ENCODE measurements at places on chromosomes 11 and 22.

- DNase-seq, result no peak
These were observed 321.1 kb downstream of the MN1 start for GRCh38 chr22:27480487-27480886.

DNA sequence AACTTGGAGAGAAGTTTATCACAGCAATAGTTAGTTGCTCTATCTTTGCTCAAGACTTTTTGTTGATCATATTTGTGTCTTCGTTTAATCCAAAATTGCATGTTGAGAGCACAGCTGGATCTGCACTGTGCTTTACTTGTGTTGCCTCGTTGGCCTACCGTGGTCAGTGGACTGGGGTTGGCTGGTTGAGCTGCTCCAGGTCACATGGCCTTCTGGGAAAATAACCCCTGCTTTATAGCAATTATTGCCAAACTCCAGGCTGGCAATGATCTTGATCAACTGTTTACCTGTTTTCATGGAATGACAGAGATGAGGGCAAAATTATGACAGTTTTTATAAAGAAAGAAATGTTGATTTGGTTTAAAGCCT, 5.7 kb upstream of the PLET1 start:
- no peak for DNase-seq

DNA sequence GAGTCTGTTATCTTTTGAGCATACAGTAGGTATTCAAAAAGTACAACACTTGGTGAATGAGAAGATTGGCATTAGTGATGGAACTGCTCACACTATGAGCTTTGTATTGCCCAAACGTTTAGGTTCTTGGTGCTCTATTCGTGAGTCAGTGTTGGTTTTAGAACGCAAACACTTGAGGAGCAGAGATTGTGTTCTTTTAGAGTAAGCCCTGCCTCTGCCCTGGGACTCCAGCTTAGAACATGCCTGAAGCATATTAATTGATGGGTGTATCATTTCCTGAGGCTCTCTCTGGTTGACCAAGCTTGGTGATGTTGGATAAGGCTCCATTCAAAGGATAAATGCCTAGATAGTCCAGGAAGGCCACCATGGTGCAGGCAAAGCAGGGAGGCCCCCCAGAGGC, 10.9 kb downstream of the MTNR1B start:
- no peak for DNase-seq

- DNase-seq, result no peak
These were observed 35.0 kb downstream of the SGSM3 start for GRCh38 chr22:40405178-40406062.

DNA sequence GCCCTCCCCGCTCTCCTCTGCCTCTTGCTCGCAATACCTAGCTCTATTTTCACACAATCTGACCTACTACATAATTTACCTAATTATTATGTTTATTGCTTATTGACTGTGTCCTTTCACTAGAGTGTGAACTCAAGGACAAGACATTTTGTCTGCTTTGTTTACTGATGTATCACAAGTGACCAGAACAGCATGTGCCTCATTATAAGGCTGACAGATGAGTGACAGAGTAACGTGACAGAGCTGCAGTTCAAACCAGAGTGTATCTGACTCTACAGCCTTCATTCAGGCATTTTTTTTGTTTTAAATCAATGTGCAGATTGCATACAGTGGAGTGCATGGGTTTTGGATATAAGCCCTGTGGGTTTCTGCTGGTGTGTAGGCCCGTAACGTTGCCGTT, 82.0 kb upstream of the RAB1B start:
- no peak for DNase-seq

GRCh38 chr11:20029193-20029592, 131.1 kb downstream of the DBX1 start:
- no peak for DNase-seq

- no peak for DNase-seq
These were observed 44.7 kb upstream of the SERPIND1 start for GRCh38 chr22:20729194-20729593.

- DNase-seq, result no peak
These were observed 14.3 kb upstream of the LINC01488 start for GRCh38 chr11:69467196-69467595.

- DNase-seq, result no peak
These were observed 25.6 kb upstream of the RRM1 start for GRCh38 chr11:4068962-4069361.

- DNase-seq, result no peak
These were observed 1.3 kb upstream of the ZDHHC8 start for GRCh38 chr22:20130319-20130718.

GRCh38 chr22:25362883-25363240, 143.4 kb downstream of the CRYBB2 start:
- no peak for DNase-seq

DNA sequence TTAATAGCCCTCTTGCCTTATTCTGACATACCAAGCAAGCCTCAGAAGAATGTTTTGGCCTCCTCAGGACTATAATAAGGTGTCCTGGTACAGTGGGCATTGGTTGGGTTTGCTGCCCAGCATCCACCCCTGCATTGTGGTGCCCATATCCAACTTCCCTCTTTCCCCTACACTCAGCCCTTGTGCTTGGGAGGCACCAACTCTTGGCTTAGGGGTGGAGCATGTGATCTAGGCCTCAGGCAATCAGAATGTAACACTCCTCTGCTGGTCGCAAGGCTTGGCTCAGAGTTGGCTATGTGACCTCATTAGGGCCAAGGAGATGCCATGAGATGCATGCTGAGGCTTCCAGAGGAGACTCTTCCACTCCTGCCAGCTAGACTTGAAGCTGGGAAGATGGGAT, 123.0 kb downstream of the CSNK2A3 start:
- no peak for DNase-seq

DNA sequence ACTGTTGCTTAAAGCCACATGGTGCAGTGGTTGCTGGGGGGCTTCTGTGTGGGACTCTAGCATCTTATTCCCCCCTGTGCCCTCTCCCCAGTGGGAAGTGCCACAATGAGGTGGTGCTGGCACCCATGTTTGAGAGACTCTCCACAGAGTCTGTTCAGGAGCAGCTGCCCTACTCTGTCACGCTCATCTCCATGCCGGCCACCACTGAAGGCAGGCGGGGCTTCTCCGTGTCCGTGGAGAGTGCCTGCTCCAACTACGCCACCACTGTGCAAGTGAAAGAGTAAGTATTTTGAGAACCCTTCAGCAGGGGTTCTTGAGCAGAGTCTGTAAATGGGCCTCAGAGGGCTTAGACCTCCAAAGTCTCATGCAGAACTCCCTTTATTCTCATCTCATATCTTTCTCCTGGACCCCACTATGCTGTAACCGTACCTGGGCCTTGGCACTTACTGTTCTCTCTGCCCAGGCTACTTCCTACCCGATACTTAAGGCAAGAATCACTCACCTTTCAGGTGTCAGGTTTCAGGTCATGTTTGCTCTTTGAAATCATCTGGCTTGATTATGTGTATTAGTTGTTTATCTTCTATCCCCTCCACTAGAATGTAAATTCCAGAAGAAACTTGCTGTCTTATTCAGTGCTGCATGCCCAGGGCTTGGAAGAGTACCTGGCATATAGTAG, 32.4 kb downstream of the PIK3IP1 start:
- no peak for DNase-seq

DNA sequence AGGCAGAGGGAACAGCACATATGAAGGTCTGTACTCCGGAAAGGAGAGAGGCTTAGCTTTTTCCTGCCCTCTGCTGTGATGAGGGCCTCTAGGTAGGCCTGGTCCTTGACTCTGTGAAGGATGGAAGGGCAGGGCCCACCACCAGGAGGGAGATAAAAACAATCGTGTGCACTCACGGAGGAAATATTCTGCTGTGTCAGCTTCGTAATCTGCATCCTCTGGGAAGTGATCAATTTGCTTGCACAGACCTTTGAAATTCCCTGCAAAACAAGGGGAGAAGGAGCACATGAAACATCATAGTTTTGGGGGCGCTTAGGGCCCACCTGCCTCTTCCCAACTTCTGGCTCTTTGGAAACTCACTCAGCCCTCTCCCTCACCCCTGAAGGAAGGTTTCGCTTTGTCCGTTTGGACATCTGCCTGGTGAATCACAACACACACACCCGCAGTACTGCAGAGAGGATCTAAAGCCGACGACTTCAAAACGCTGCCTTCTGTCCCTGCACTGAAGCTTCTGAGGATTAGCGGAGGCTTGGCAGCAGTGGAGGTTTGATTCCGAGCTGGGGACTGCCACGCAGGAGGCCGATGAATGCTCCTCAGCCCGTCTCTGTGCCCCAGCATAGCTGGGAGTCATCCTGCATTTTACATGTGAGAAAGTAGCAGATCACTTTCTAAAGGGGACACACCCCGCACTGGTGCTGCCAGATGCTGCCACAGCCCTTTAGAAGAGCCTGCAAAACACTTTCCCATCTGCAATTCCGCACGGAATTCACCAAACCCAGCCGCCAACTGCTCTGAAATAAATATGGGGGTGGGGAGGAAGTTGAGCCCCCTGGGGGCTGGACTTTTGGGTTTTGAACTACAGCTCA, 58.6 kb upstream of the EIF3D start:
- no peak for DNase-seq

GRCh38 chr22:37741312-37741795, 44.5 kb downstream of the TRIOBP start:
- DNase-seq, result no peak

GRCh38 chr22:30217698-30218560, 28.6 kb downstream of the LIF start:
- no peak for DNase-seq

DNA sequence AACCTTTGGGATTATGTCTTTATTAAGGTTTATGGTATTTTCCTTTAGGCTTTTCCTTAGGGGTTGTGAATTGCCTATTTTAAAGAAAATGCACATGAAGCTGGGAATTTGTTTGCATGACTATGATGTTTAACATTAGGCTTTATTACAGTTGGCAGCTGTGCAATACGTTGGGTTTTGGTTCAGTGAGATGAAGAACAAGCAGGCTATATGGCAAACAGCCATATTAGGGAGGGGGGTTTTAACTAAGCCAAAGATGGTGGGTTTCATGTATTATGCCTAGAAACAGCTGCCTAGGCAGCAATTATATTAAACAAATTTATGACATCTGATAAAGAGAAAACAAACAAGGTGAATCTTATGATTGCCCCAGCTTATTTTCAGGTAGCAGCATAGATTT, 880.8 kb downstream of the FAM181B start:
- no peak for DNase-seq

- no peak for DNase-seq
These were observed 815 bp upstream of the PLCB3 start for GRCh38 chr11:64250415-64251015.

DNA sequence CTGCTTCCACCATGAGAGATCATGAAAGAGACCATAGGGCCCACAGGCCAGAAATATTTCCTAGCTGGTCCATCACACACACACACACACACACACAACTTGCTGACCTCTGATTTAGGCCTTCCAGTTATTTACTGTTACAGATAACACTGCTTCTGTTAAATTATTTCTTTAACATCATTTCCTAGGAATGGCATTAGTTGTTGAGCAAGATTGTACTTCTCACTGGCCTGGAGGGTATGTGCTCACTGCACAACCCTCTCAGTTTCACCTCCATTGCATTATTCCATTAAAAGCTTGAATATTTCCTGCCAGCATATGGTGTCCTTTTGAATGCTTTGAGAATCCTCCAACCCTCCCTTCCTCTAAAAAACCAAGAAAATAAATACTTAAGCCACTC, 104.4 kb downstream of the MICAL2 start:
- DNase-seq, result no peak

DNA sequence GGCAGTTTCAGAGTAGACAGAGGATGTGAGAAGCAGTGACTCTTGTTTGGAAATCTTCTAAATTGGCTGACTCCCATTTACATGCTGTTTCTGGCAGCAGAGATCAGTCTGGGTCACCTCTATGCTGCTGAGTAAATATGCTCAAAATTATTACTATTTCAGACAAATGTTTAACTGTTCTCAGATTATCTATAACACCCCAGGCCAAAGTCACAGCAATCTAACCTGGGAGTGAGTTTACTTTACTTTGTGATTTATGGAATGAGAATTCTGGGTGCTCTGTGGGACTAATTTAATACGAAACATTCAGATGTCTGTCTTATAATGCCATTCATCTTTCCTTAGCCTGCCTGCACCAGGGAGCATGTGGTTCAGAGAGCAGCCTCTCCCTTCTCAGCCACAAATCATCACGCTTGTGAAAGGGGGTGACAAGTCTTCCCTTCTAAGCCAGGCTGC, 282.5 kb upstream of the MPPED2 start:
- DNase-seq, result no peak

DNA sequence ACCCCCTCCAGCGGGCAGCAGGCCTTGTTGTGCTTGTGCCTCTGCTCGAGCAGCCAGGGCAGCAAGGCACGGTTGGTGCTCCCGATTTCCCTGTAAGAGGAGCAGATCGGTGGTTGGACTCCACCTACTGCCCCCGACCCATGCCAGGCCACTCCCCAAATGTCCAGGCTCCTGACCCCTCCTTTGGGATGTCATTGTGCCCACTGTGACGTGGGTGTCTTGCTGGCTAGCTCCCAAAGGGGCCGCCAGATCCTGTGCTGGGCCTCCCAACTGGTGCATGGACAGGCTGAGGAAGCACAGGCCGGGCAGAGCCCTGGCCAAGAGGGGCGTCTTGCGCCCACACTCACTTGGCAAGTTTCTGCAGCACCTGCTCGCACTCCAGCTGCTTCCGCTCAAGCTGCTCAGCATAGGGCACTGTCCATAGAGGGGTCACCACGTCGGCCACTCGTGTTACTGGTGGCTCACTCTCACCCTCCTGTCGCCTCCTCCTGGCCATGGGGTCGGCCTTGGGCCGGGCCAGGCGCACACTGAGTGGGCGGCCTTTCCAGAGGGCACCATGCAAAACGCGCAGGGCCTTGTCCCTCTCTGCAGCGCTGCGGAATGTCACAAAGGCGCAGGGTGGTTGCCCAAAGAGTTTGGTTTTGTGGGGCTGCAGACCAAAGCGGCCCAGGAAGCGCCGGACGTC, at the start of gene RANBP1:
Gene RANBP1, plus strand, starts transcription at position 414 of the 685 bp plus-strand sequence. Its CDS starts 81 bp downstream, at position 495.
- DNase-seq, result no peak

DNA sequence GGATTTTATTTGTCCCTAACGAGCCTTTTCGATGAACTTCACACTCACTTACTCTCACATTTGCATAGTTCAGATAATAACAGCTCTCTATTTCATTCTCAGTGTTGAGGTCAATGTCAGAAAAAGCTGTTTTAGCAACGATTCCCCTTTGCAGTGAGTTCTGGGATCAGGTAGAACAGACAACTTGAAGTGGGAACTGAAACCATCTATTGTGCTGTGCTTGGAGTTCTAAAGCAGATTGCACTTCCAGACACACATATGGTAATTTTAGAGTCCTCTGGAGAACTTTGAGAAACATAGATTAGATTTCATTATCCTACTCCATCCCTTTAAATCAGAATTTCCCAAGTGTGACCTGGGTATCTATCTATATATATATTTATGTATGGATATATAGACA, 124.6 kb upstream of the BLID start:
- DNase-seq, result no peak

DNA sequence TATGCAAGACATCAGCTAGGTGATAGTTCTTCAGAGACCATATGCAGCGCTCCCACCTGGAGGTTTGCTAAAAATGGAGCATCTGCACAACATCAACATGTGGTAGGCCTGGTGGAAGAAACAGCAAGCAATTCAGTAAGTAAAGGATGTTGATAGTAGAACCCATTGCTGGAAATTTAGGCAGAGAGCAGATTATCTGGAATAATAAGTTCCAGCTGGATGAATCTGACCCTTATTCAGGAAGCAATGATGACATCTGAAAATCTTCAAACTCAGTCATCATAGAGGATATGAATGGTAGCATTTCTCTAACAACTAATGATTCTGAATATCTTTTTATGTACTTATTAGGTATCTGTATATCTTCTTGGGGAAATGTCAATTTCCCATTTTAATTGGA, 225.2 kb upstream of the ANO3 start:
- no peak for DNase-seq

- DNase-seq, result no peak
These were observed 97.6 kb downstream of the KCNQ1 start for GRCh38 chr11:2542406-2542805.

- DNase-seq, result no peak
These were observed 76.0 kb downstream of the ST3GAL4 start for GRCh38 chr11:126431401-126432064.

- no peak for DNase-seq
These were observed 138.8 kb downstream of the AASDHPPT start for GRCh38 chr11:106216281-106216680.

Data from stimulated activated CD4-positive, alpha-beta T cell treated with anti-CD3 and anti-CD28 coated beads, Interleukin-1b, Interleukin-23, amount 100 ng/mL, for 4 hours (primary cell).